ENCODE measurements at places on chromosomes 7 and 10.

DNA sequence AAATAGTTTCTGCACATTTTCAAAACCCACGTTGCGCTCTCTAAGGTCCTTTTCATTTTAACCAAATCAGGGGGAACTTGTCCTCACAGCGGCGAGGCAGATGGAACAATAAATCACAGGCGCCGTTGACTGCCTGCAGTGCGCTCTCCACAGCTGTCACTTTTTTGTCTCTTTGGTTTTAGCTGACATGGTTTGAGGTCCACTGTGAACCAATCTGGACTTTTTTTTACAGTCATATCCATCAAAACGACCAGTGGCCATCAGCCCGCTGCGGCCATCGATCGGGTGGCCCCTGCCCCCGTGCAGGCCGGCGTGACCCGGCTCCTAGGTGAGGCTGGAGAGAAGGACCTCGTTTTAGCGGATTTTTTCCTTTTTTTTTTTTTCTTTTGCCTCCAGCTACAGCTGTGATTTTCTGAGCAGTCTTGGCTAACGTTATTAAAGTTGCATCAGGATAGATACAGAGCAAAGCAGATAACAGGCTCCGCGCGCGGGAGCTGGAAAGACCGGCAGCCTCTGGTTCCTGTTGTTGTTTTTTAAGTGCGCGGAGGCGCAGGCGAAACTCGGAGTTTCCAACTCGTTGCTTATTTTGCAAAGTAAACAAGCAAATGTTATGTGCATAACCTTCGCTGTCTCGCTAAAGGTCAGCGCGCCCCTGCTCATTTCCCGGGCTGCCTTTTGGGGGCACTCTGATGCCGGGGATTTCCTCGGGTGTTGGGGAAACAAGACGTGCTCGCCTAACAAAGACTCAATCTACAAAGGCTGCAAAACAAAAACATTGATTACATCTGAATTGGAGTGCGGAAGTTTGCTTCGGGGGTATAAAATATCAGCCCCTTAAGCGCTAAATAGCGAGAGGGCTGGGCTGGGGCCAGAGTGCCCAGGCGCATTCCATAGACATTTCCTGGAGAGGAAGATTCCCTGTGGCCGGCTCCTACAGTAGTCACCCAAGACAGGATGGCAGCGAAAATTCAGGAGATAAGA, 414.8 kb upstream of the MKI67 start:
- no peak overlapping the region for H3K27ac ChIP-seq
- H3K4me3 ChIP-seq, result no peak overlapping the region
- H3K27me3 ChIP-seq, result peaks cover 50% of the 10 kb centered on the region
- H3K4me1 ChIP-seq, result no peaks in the 10 kb centered on the region

DNA sequence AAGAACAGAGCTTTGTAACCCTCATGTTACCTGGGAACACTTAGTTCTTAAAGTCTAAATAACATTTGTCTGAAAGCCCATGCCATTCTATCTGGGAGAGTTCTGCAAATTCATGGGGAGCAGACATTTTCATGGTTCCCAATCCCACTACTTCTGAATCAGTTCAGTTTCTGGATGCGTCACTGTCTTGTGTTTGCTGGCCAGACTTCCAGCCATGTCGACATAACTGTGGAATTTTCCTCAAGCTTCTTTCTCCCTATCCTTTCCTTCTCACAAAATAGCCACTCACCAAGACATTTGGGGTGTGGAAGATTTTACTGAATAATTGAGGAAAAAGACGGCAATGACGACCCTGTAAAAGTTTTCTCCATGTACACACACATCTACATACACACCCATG, 272.5 kb downstream of the NEBL start:
- no peak overlapping the region for H3K27ac ChIP-seq
- H3K4me1 ChIP-seq, result no peaks in the 10 kb centered on the region
- no peaks in the 10 kb centered on the region for H3K27me3 ChIP-seq
- no peak for DNase-seq
- no peaks in the 10 kb centered on the region for H3K36me3 ChIP-seq

DNA sequence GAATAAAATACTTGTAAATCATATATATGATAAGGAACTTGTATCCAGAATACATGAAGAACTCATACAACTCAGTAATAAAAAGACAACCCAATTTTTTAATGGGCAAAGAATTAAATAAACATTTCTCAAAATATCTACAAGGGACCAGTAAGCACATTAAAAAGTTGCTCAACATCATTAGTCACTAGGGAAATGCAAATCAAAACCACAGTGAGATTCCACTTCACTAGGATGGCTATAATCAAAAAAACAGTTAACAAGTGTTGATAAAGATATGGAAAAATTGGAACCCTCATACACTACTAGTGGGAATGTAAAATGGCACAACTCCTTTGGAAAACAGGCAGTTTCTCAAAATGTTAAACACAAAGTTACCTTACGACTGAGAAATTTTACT, 40.3 kb upstream of the YAE1 start:
- H3K36me3 ChIP-seq, result no peaks in the 10 kb centered on the region
- no peaks in the 10 kb centered on the region for H3K27me3 ChIP-seq
- no peak overlapping the region for H3K27ac ChIP-seq
- DNase-seq, result no peak
- H3K4me1 ChIP-seq, result no peaks in the 10 kb centered on the region
- no peak overlapping the region for H3K4me3 ChIP-seq

DNA sequence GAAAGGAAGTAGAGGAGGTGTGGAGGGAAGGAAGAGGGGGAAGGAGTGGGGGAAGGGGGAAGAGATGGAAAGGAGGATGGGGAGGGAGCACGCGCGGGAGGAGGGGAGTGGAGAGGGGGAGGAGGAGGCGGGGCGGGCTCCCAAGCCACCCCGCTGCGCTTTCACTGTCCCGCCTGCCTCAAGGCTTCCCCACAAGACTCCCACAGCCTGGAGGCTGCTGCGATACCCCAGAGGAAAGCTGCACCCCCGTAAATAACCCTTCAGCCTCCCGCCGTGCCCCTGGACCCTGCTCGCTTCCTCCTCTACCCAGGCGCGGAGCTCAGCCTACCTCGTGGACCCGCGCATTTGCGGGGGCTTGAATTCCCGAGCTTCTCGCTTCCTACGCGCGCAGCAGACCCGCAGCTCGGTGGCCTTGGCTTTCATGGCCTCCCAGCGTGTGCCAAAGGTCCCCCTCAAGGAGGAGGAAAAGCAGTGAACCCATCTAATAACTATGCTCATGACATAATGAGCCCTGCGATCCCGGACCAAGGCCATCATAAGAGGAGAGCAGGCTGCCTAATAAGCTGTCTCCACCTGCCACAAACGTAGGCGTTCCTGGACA, at the start of gene C10orf67:
TSS of gene C10orf67 (minus strand) at position 557 of the 601 bp plus-strand sequence. CDS start at position 534, 23 bp downstream.
- DNase-seq, result no peak
- H3K36me3 ChIP-seq, result no peaks in the 10 kb centered on the region
- peaks cover 43% of the 10 kb centered on the region for H3K27me3 ChIP-seq
- H3K4me1 ChIP-seq, result peaks cover 3% of the 10 kb centered on the region

DNA sequence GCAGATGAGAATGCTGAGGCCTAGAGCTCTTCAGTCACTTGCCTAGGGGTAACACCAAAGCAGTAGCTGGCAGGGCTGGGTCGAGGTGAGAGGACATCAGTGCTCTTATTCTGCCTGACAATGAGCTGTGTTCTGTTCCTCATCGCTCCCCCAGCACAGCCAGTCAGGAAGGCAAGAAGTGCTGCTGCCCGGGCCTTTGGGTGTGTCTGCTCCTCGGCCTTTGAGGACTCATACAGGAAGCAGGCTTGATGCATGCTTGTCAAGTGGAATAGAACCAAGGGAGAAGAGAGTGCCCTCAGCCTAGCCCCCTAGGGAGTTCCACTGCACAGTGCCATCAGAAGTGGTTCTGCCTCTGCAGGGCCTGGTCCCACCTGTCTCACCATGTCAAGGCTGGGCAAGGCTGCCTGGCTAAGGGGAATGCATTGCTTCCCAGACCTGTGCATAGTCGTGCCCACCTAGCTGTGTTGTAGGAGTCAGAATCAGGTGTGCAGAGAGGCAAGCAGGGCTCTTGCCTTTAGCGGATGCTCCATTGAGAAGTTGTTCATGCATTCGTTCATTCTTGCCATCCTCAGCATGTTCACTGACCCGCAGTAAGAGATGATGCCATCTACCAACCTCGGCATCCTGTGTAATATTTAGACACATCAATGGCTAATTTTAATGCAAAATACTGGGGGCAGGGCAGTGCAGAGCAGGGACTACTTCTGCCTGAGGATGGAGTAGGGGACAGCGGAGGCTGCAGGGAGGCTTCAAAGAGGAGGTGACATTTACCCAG, 156.6 kb downstream of the RPS24 start:
- no peak overlapping the region for H3K27ac ChIP-seq
- peaks cover 7% of the 10 kb centered on the region for H3K4me1 ChIP-seq
- no peaks in the 10 kb centered on the region for H3K27me3 ChIP-seq
- no peaks in the 10 kb centered on the region for H3K36me3 ChIP-seq
- H3K4me3 ChIP-seq, result no peak overlapping the region

DNA sequence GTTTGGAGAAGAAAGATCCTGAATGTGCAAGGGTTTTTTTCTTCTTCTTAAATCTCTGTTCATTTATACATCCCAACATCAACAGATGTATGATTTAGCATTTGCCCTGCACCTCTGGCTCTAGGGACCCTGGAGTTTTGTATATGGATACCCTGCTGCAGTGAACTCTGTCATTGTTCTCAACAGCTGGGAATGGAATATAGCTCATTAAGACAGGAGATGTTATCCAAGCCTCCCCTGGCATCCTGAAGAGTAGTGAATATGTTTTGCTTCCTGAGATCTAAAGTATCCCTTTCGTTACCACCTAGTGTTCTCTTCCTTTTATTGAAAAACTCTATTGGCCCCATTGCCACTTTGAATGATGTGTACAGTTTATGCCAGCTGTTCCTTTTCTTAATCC, 275.9 kb downstream of the EXOC4 start:
- no peak overlapping the region for H3K27ac ChIP-seq
- no peak overlapping the region for H3K4me3 ChIP-seq
- H3K4me1 ChIP-seq, result no peaks in the 10 kb centered on the region
- DNase-seq, result no peak

DNA sequence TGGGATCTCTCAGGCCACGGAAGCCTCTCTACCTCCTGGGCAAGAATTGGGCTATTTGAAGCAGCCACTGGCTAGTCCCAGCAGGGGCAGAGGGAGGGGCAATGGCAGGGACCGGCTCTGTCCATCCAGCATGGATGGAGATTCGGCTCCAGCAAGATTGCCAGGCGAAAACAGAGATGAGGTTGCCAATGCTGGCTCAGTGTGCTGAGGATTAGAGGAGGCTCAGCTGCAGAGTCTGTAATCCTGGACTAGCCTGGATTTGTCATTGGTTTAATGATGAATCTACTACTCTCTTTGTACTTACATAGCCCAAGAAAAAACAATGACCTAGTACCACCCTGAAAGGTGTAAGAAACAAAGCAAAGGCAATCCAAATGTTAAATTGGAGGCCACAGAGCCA, 112.2 kb upstream of the PDCD4 start:
- no peaks in the 10 kb centered on the region for H3K4me1 ChIP-seq
- no peak for DNase-seq
- H3K4me3 ChIP-seq, result no peak overlapping the region
- H3K27ac ChIP-seq, result no peak overlapping the region
- H3K36me3 ChIP-seq, result no peaks in the 10 kb centered on the region

DNA sequence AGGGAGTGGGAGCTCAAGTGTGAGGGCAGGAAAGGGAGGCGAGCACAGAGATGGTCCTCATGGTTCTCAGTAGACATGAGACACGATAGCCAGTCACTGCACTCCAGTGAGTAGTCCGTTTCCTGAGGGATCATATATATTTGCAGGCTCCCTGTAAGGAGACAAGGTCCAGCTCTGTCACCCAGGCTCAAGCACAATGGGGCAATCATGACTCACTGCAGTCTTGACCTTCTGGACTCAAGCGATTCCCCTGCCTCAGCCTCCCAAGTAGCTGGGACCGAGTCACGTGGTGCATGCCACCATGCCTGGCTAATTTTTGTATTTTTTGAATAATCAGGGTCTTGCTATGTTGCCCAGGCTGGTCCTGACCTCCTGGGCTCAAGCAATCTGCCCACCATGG, 116.7 kb downstream of the CCDC3 start:
- no peak for DNase-seq
- H3K4me3 ChIP-seq, result no peak overlapping the region
- no peaks in the 10 kb centered on the region for H3K27me3 ChIP-seq
- H3K4me1 ChIP-seq, result no peaks in the 10 kb centered on the region

DNA sequence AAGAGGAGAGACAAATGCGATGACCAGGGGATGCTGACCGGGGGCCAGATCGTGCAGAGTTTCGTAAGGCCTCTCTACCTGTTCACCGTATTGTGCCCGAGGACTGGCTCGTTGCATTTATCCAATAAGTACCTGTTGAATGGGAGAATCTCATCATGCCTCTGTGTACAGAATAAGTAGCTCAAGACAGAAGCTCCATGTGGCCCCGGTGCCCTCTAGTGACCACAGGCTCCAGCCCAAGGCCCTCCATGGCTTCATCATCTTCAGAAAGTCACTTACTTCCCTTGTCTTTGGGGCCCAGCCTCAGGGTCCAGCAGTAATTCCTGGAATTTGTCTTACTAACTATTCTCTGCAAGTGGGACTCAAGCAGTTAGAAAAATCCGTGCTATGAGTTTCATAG, 151.0 kb downstream of the CHN2 start:
- no peak for DNase-seq
- H3K4me3 ChIP-seq, result no peak overlapping the region
- H3K4me1 ChIP-seq, result peaks cover 52% of the 10 kb centered on the region

DNA sequence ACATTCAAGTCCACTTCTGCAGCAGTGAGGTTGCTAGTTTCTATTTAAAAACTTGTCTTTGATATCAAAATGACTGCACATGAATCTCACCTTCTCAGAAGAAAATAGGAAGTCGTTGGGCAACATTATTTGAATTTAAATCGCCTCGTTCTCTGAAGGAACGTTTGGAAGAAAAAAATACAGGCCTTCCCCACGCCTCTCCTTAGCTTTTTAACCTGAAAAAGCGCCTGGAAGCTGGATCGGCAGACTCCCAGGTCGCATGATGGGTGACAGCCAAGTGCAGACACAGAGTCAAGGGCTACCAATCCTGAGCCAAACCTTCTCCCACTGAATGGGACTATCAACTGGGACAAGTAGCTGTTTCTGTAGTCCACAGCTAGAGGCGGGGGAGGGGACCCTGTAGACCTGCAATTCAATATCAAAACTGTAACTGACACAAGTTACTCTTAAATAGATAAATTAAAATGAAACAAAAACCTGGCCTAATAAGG, 2.2 kb downstream of the FAM53B start:
- peak overlapping the region; percentile 88 for H3K27ac ChIP-seq
- H3K4me3 ChIP-seq, result peak overlapping the region; percentile 95
- peaks cover 40% of the 10 kb centered on the region for H3K4me1 ChIP-seq
- DNase-seq, result no peak
